A549 treated with ZK216348 at 1 μM for 4 hours (cell line): ENCODE measurements at places on chromosomes 4 and X. TPM values are rescaled to one million over a fixed set of nuclear protein-coding genes. Genes with fewer than 3 reads are reported as not detected.

Gene IBSP
- not detected in 5 replicates for total RNA-seq

Gene SLC9B1
- 0.41 TPM in 1 of 5 replicates, not detected in the others for total RNA-seq

Gene JCHAIN
- 0.13 to 0.70 TPM (median 0.22 TPM) in 3 of 5 replicates, not detected in the others for total RNA-seq

Gene FAM236D
- not detected in 5 replicates for total RNA-seq

Gene PABPC4L
- 0.02 to 0.10 TPM (median 0.07 TPM) in 4 of 5 replicates, not detected in the other for total RNA-seq
